ENCODE measurements at places on chromosomes 3 and 15.

GRCh38 chr15:30953731-30954378 lies 37.6 kb downstream of the MTMR10 start:
- DNase-seq, result peak; percentile 22

GRCh38 chr3:196344663-196345062 lies 6.5 kb upstream of the TM4SF19 start:
- DNase-seq, result peak; percentile 95

GRCh38 chr3:174483254-174483653 lies 375.9 kb upstream of the NAALADL2 start:
- DNase-seq, result no peak

- no peak for DNase-seq
Observed at GRCh38 chr3:4721511-4721911, 228.4 kb downstream of the ITPR1 start.

GRCh38 chr3:171261487-171261886 lies 198.7 kb downstream of the TNIK start:
- DNase-seq, result no peak

- DNase-seq, result peak; percentile 78
Observed at GRCh38 chr3:151265866-151266265, 12.5 kb downstream of the P2RY14 start.

DNA sequence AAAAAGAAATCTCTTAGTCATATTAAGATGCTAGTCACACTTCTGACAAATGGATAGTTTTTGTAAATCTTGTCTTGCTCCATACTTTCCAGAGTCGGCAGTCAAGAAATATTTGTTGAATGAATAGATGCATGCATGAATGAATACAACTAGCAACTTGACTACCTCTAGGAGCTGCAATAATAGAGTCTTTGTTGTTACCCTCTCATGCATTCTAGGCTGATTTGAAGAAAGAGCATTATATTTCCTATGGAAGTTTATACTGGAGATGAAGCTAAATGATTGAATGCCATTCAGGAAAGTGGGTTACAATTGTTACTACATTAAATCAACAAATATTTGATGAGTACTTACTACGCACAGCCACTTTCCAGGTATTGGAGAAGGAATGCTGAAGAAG lies 18.1 kb upstream of the TRAT1 start:
- no peak for DNase-seq

- no peak for DNase-seq
Observed at GRCh38 chr3:52568069-52568468, 31.7 kb downstream of the UQCC5 start.

GRCh38 chr15:85625856-85626255 lies 168.9 kb downstream of the KLHL25 start:
- no peak for DNase-seq

- no peak for DNase-seq
Observed at GRCh38 chr15:75654201-75654907, 6.6 kb downstream of the SNX33 start.

GRCh38 chr3:5411786-5412185 lies 224.3 kb downstream of the EDEM1 start:
- no peak for DNase-seq

DNA sequence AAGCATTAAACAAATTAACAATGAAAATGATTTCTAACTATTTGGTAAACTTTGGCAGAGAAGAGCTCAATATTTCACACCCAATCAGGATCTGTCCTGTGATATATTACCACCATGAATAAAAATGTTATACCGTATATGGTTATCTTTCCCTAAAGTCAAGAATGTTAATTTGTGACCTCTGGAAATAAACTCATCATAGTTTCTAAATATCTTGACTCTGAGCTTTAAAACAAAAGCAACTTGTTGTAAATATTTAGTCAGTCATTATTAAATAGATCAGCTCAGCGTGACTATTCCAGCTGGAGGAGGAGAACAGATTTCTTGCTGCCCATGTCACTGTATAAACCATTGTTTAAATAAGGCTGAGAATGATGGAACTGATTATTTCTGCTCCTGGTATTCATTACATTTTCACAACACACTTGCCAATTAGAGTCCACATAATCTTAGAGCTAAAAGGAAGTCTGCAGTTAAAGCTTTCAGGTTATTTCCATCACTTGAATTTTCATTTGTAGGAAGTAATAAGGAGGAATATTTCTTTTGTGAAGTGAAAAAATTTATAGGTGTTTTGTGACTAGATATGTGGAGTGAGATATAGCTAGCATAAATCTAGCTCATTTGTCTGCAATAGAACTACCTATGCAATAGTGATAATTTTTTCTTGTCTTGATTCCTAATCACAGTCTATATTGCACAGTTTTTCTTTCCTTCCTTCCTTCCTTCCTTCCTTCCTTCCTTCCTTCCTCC lies 106.5 kb upstream of the P2RY1 start:
- DNase-seq, result no peak

- DNase-seq, result peak; percentile 52
Observed at GRCh38 chr3:30779686-30780287, 114.7 kb downstream of the GADL1 start.

All from suppressor macrophage (primary cell).